ENCODE measurements at places on chromosomes 3 and 15. TPM values are rescaled to one million over a fixed set of nuclear protein-coding genes. Genes with fewer than 3 reads are reported as not detected.

GRCh38 chr3:135017003-135017893 lies 222.2 kb downstream of the EPHB1 start:
- DNase-seq, result no peak

The ACTC1 gene
- 11.4 TPM for total RNA-seq

- DNase-seq, result peak; percentile 11
These were observed 438.9 kb upstream of the ARRDC4 start for GRCh38 chr15:97521381-97522285.

- no peak for DNase-seq
These were observed 10.5 kb upstream of the CTSH start for GRCh38 chr15:78955355-78955754.

The OXTR gene
- total RNA-seq, result 3.6 TPM

The GUCA1C gene
- total RNA-seq, result not detected

DNA sequence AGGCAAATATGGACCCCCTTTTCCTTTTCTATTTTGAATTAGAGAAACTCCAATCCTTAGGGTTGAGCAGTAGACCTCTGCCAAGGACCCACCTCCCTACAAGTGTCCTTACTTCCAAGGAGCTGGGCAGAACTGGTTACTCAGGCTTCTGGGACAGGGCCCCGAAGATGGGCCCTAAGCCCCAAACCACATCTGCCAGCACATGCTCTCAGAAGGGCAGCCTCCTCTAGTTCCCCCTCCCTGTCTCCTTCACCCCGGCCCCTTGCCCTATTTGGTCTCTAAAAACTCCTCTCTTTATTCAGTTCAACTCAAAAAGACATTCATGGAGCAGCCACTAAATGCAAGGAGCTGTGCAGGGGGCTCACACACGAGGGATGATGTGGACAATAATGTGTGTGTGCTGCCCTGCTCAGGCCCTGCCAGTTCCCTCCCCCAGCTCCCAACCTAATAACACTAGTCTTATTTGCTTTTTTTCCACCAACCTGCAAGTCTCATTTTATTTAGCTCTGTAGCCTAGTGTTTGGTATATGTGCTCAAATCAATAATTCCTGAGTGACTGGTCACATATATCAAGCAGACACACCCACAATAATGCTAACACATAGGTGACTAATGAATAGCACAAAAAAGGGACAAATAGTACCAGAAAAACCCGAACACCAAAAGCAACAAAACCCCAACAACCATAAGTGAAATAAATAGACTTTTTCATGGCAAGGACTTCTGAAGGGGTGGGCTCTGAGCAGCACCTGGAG lies 12.2 kb downstream of the ZDHHC3 start:
- no peak for DNase-seq

DNA sequence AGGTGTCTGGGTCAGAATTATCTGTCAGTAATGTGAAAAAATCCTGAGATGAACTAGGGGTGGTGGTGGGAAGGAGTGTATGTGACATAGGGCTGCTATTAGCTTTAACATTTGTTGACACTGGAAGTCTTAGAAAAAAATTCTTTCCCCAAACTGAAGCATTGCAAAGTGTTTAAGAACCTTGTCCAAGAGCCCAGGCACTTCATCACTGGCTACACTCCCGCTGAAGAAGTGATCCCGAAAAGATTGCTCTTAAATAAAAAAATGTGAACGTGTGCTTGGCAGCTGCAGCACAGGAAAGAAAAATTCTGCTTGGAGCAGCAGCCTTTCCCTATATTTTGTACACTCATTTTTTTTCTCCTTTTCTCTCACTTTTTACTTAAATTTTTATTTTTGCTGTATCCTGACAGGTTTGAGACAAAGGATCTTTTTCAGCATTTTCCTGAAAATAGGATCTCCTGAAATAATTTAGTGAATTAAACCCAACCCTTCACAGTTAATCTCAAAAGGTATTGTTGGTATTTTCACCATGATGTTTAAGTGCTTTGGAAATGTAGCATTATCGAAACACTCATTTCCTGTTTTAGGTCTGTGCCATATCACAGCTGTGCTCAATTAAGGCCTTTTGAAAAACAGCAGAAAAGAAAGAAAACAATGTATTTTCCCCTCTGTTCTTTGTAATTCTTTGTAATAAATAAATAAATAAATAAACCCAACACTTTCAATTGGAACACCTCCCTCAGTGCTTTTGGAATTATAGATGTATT lies 477.6 kb downstream of the ZNF385D start:
- no peak for DNase-seq

The PLA2G4D gene
- total RNA-seq, result 0.07 TPM

DNA sequence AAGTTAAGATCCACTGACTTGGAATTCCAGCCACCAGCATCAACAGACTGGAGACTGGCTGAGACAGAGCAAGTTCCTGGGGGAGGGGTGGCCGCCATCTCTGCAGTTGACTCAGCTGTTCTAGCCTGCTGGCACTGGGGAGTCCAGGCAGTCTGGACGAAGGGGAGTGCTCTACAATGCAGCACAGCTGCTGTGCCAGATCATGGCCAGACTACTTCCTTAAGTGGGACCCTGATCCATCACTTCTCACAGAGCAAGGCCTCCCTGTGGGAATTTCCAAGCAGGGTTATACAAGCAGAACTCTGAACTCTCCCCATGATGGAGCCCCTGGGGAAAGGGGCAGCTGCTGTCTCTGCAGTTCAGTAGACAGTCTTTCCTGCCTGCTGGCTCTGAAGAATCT lies 35.2 kb downstream of the PYGO1 start:
- DNase-seq, result peak; percentile 16

The PRRT3 gene
- total RNA-seq, result 9.2 TPM

The USP13 gene
- 27.2 TPM for total RNA-seq

The GATA2 gene
- 1.5 TPM for total RNA-seq

- no peak for DNase-seq
These were observed 156.0 kb downstream of the NAALADL2 start for GRCh38 chr3:175015056-175015635.

DNA sequence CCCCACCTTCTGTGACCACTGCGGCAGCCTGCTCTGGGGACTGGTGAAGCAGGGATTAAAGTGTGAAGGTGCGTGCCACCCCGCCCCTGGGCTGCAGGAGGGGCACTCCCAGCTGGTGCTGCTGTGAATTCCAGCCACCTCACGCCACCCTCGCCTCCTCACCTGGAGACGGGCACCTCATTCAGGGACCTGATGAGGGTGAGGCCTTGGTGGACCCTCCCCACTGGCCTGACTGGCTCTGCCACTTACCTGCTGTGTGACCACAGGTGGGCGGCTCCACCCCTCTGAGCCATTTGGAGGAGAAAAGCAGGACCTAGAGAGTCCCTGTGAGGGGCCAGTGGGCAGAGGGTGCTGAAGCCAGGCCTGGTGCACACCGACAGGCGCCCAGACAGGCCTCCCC lies 22.5 kb downstream of the PRKCD start:
- no peak for DNase-seq

The GPR160 gene
- total RNA-seq, result 33.3 TPM

- peak; percentile 35 for DNase-seq
These were observed 790 bp downstream of the RAB5A start for GRCh38 chr3:19947549-19948225.

- DNase-seq, result no peak
These were observed 6.8 kb downstream of the FBLN2 start for GRCh38 chr3:13555753-13556152.

- DNase-seq, result no peak
These were observed 1.6 kb downstream of the AMOTL2 start for GRCh38 chr3:134372396-134373270.

GRCh38 chr15:88898736-88899135 lies 3.4 kb upstream of the HAPLN3 start:
- no peak for DNase-seq

The SLC2A2 gene
- total RNA-seq, result not detected

The SYNPR gene
- 0.85 TPM for total RNA-seq

The DAZL gene
- 4.3 TPM for total RNA-seq

The TMIE gene
- total RNA-seq, result 0.57 TPM

DNA sequence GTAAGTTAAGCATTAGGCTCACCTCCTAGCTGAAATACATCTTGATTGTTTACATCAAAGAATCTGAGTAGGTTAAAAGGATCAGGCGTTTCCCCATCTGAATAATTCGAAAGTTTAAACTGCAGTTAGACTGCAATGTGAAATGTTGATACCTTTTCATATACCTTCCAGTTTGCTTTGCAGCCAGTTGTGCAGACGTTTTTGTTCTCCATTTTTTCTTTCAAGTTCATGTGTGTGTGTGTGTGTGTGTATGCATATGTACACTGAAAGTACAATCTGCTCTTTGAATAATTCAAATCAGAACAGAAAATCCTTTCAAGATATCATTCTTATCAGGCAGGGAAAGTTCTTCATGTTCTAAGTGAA lies 2.9 kb downstream of the ITPR1 start:
- no peak for DNase-seq

GRCh38 chr15:69990566-69991421 lies 106.9 kb downstream of the TLE3 start:
- no peak for DNase-seq

The LRTM1 gene
- not detected for total RNA-seq

The CLDN16 gene
- not detected for total RNA-seq

DNA sequence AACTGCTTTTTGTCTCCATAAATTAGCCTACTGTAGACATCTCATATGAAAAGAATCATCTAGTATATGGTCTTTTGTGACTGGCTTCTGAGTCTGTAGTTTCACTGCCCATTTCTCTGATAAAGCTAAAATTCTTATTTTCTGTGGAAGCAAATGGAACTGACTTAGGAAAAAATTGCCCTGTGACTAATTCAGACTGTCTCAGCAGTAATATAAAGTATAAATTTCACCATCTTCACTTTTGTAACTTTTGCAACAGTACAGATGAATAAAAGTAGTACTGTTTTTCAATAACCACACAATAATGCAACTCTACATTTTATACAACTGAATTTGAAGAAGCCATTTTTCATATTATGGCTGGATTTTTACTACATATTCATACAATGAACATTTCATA lies 104.1 kb downstream of the TBC1D5 start:
- DNase-seq, result no peak

The CHRNA5 gene
- total RNA-seq, result 23.3 TPM

DNA sequence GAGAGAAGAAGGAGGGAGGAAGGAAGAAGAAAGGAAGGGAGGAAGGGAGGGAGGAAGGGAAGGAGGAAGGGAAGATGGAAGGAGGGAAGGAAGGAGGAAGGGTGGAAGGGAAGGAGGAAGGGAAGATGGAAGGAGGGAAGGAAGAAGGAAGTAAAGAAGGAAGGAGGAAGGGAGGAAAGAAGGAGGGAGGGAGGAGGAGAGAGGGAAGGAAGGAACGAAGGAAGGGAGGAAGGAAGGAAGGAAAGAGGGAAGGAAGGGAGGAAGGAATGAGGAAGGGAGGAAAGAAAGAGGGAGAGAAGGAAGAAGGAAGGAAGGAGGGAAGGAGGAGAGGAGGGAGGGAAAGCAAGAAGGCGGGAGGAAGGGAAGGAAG lies 31.8 kb upstream of the ALDH1L1 start:
- DNase-seq, result no peak

GRCh38 chr3:42264399-42265058 lies 1.5 kb downstream of the CCK start:
- DNase-seq, result peak; percentile 70

The DCBLD2 gene
- 47.9 TPM for total RNA-seq

The PRICKLE2 gene
- total RNA-seq, result 5.6 TPM

DNA sequence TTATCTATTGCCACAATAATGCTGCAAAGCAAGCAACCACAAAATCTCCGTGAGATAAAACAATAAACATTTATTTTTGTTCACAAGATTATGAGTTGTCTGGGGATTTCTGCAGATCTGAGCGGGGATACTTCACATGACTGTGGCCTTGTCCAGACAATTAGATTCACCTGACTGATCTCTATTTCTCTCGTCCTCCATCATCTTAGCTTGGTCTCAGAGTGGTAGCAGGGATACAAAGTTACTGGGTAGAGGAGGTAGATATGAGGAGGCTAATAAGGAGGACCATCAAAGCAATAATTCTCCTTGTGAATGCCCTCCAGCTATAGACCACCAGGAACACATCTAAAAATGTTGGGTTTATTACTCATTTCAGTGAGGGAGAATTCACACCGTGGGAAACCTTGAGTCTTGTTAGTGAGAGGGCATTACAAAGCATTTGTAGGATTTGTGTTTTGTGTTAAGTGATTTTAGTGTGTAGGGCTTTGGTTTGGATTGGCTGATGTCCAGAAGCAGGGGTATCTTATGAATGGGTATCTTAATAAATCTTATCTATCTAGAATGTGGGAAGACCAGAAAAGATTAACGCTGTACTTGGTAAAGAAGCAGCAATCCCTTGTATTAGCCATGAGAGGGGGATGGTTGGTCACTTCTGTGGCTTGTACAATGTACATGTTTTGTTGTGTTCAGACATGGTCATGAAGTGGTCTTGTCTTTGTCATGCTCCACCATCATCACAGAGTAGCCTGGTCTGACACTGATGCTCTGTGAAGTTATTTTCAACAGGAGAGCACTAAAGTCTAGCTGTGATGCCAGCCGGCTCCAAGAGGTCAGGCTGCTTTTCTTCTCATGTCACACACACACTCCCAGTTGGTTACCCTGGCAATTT lies 287.6 kb upstream of the STT3B start:
- DNase-seq, result no peak

DNA sequence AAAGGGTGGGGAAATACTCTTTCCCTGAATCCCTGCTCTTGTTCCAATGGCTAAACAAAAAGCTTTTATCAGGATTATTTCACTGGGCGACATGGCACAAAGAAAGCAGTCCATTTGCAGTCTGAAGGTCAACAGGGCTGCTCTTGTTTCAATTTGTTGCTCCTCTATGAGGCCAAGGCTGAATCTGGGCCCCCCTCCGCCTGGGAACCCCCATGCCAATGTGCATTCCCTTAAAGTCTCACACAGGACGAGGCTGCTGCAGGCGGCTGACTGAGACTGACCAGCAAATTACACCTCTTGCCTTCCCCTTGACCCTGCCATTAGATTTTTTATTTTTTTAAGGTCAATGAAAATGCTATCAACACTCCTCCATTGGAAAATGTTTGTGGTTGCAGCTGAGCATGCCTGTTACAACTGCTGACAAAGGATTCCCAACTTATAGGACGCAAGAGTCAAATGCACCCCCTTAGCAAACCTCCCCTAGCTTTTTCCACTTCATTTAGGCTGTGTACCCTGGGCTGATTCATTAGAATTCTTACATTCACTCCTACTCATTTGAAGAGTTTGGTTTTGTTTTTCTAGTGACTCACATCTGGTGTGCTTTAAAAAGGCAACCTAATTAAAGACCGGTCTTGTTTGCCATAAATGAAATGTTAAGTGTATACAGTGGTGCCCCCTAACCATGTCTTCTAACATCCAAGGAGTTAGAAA lies 60.8 kb upstream of the ARHGEF3 start:
- no peak for DNase-seq

DNA sequence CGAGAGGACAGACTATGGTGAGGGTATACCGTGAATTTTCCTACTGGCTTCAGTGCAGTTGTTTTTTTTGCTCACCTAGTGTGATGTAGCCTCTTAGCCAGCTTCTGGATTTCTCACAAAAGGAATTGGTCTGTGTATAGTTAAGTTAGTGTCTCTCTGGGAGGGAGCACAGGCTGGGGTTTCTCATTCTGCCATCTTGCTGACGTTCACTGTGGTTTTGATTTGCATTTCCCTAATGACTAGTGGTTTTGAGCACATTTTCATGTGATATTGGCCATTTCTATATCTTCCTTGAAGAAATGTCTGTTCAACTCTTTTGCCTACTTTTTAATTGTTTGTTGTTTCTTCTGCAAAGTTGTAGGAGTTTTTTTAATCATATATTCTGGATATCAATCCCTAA lies 2.2 kb upstream of the CD86 start:
- no peak for DNase-seq

All from WTC11 (cell line).